ENCODE measurements at places on chromosomes 4 and X.

DNA sequence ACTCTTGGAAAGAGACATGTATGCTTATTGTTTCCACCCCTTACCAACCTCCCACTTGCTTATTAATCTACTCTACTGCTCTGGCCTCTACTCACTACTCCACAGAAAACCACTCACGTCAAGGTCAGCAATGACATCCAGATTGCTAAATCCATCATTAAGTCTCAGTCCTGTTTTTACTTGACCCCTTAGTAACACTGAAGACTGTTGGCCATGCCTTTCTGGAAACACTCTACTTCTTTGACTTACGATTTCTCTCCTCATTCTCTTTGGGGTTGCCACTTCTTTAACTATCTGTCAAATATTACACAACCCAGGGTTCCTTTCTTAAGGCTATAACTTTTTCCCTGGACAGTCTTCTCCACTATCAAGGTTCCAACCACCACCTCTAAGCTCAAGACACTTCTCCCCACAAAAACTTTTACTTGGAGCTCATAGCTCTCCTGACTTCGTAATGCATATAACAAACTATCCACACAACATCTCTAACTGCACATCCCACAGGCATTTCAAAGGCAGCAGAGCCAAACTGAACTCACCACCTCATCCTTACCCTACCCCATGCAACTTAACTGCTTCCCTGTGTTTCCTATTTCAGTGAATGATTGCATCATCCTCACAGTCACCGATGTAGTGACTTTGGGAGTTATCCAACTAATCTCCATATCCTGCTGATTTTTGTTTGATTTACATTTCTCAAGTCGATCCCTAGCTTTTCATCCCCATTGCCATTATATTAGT lies 15.8 kb upstream of the MAGEA4 start:
- no peak for DNase-seq
- H3K27ac ChIP-seq = no peak overlapping the region
- no peaks in the 10 kb centered on the region for H3K27me3 ChIP-seq
- no peaks in the 10 kb centered on the region for H3K36me3 ChIP-seq
- no peak overlapping the region for H3K4me3 ChIP-seq

DNA sequence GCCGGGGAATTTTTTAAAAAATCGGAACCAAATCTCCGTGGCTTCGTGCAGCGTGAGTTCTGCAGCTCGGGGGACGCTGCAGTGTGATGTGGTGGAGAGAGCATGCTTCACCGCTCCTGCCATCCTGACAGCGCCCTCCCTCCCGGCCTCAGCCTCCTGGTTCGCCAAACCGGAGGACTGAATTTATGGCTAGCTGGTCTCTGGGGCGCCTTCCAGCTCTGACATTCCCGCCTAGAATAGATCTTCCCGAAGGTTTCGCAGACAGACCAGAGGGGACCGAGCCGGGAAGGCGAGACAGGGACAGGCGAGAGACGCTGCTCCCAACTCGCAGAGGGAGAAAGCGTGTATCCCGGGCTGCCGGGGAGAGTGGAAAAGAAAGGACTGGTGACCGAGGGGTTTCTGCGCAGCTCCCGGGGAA lies 25.9 kb downstream of the HOPX start:
- H3K4me1 ChIP-seq = peaks cover 50% of the 10 kb centered on the region
- peaks cover 19% of the 10 kb centered on the region for H3K27me3 ChIP-seq
- H3K27ac ChIP-seq = peak overlapping the region; percentile 87
- DNase-seq = peak; percentile 9
- H3K4me3 ChIP-seq = peak overlapping the region; percentile 94

DNA sequence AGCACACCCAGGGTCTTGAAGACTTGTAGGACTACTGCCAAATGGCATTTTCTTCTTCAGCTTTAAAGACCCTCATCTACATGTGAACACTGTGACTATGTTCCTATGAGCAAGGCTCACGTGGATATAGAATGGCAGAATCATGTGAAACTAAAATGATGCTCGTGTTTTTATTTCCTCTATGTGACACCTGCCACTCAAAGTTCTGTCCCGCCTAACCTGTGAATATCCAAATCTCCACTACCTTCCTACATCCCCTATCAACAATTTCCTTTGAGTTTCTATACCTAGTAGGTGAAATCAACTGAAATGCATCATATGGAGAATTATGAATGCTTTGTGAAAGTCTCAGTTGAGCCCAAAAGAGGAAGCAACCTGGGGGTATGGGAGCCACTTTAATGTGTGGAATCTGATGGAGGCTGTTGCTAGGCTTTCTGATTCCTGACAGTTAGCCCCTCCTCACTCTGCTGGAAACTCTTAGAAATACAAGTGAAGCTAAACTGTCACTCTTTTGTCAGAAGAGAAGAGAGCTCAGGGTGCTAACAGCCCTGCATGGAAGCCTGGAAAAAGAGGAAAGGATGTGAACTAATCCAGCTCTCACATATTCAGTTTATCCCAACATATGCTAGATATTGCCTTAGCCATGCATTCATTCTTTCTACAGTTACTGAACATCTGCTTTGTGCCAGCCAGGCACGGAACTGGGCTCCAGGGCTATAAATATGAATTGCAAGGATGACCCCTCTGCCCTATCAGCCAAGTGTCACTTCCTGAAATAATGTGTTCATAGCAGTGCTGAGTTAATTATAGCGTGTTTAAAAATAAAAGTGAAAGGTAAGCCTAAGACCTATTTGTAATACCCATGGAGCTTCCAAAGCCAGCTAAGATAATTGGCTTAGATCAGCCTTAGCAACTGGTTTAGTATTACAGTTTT lies 11.0 kb downstream of the LHFPL1 start:
- H3K36me3 ChIP-seq = no peaks in the 10 kb centered on the region
- H3K4me3 ChIP-seq = no peak overlapping the region
- H3K27ac ChIP-seq = no peak overlapping the region
- no peak for DNase-seq
- no peaks in the 10 kb centered on the region for H3K27me3 ChIP-seq

- no peak overlapping the region for H3K27ac ChIP-seq
- H3K4me3 ChIP-seq = no peak overlapping the region
- no peaks in the 10 kb centered on the region for H3K4me1 ChIP-seq
- no peaks in the 10 kb centered on the region for H3K27me3 ChIP-seq
Measured at GRCh38 chrX:130691576-130691975, 211.4 kb downstream of the ENOX2 start.

GRCh38 chr4:123833171-123833643 lies 436.6 kb downstream of the SPRY1 start:
- no peaks in the 10 kb centered on the region for H3K27me3 ChIP-seq
- H3K36me3 ChIP-seq = no peaks in the 10 kb centered on the region

GRCh38 chrX:40773188-40773587 lies 37.8 kb upstream of the MED14 start:
- H3K4me3 ChIP-seq = no peak overlapping the region
- H3K27me3 ChIP-seq = peaks cover 8% of the 10 kb centered on the region
- H3K27ac ChIP-seq = no peak overlapping the region

DNA sequence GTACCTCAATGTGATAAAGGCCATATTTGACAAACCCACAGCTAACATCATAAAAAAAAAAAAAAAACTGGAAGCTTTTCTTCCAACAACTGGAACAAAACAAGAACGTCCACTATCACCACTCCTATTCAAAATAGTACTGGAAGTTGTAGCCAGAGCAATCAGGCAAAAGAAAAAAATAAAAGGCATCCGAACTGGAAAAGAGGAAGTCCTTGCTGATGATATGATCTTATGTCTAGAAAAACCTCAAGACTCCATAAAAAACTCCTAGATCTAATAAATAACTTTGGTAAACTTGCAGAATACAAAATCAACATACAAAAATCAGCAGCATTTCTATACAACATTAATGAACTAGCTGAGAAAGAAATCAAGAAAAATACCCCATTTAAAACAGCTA lies 134.3 kb downstream of the TEX11 start:
- no peaks in the 10 kb centered on the region for H3K27me3 ChIP-seq
- no peak overlapping the region for H3K4me3 ChIP-seq
- DNase-seq = no peak
- no peaks in the 10 kb centered on the region for H3K36me3 ChIP-seq
- H3K27ac ChIP-seq = no peak overlapping the region

DNA sequence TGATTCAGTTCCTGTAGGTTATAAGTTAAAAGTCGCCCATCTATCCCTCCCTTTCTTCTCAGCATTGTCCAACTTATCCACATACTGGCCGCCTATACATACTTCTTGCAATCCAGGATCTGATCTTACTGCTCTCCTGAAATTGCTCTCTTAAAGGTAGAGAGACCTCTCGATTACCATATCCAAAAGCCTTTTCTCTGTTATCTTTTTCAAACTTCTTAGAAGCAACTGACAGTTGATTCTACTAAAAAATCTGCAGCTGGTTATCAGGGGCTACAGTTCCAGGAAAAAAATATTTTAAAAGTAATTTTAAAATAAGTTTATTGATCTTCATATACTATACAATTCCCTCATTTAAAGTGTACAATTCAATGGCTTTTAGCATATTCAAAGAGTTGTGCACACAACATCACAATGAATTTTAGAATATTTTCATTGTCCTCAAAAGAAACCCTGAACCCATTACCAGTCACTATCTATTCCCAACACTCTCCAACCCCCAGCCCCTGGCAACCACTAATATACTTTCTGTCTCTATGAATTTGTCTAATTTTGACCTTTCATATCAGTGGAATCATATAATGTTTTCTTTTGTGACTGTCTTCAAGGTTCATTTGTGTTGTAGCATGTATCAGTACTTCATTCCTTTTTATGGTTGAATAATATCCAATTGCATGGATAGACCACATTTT lies 102.0 kb downstream of the HDAC8 start:
- peak overlapping the region; percentile 79 for H3K27ac ChIP-seq
- H3K4me3 ChIP-seq = no peak overlapping the region
- H3K36me3 ChIP-seq = peaks cover 25% of the 10 kb centered on the region
- H3K27me3 ChIP-seq = no peaks in the 10 kb centered on the region

DNA sequence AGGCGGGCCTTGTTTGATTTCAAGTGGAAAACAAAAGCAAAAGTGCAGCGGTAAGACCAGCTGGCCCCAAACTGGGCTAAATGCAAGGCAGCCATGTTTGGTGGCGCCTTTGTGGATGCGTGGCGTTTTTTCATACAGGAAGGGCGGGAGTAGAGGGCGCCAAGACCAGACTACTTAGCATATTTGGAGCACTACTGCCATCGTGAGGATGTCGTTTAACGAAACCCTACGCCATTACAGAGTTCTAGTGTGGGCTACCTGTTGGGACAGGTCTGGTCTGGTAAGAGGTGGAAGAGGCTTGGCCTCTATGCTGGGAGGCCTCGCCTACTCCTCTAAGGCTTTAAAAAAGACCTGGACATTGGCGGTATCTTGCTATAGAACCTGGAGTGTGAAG lies 230.7 kb upstream of the STK26 start:
- H3K4me3 ChIP-seq = peak overlapping the region; percentile 95
- DNase-seq = peak; percentile 86
- H3K27me3 ChIP-seq = no peaks in the 10 kb centered on the region
- H3K36me3 ChIP-seq = peaks cover 12% of the 10 kb centered on the region

GRCh38 chr4:188091-188490 lies 63.8 kb downstream of the ZNF718 start:
- no peaks in the 10 kb centered on the region for H3K4me1 ChIP-seq
- H3K27me3 ChIP-seq = no peaks in the 10 kb centered on the region
- no peak for DNase-seq
- no peak overlapping the region for H3K27ac ChIP-seq
- peaks cover 39% of the 10 kb centered on the region for H3K36me3 ChIP-seq
- H3K4me3 ChIP-seq = no peak overlapping the region

Data from naive B cell (primary cell).